ENCODE measurements at places on chromosomes 3 and 15.

- DNase-seq: no peak
Measured at GRCh38 chr3:182284793-182285192, 508.5 kb upstream of the ATP11B start.

- DNase-seq: no peak
Measured at GRCh38 chr15:31326875-31327668, 437 bp downstream of the KLF13 start.

GRCh38 chr3:126533506-126533905 is 9.6 kb downstream of the CHST13 start:
- no peak for DNase-seq

GRCh38 chr3:72288955-72289691 is 504.2 kb upstream of the PROK2 start:
- DNase-seq: no peak

DNA sequence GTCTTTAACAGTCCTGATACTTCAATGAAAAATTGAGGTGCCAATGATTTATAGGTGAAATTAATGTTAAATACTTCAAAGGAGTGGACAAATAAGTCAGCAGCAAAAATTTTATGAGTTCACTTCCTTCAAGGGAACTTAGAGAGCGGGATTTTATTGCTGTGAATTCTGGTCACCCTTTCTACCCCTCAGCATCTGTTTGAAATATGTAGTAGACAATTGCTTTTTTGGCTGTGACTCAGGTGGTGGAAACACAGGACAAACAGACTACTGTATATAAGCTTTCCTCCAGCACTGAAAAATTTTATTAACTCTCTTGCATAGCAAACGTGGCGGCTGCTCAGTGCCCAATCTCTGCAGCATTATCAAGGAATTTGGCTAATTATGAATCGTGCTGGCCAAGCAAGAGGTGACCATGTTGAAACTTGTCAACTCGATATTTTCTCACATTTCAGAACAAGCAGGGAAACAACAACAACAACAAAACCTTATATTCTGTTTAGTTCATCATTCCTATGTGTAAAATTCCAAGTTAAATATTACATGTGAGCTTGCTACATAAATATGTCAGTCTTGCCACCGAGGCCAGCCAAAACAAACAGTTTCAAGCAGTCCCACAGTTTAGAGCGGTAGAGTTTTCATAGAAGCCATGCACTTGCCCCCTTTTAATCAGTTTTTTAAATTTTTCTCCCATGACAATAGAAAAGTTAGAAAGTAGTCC is 420.2 kb downstream of the FOXP1 start:
- no peak for DNase-seq

DNA sequence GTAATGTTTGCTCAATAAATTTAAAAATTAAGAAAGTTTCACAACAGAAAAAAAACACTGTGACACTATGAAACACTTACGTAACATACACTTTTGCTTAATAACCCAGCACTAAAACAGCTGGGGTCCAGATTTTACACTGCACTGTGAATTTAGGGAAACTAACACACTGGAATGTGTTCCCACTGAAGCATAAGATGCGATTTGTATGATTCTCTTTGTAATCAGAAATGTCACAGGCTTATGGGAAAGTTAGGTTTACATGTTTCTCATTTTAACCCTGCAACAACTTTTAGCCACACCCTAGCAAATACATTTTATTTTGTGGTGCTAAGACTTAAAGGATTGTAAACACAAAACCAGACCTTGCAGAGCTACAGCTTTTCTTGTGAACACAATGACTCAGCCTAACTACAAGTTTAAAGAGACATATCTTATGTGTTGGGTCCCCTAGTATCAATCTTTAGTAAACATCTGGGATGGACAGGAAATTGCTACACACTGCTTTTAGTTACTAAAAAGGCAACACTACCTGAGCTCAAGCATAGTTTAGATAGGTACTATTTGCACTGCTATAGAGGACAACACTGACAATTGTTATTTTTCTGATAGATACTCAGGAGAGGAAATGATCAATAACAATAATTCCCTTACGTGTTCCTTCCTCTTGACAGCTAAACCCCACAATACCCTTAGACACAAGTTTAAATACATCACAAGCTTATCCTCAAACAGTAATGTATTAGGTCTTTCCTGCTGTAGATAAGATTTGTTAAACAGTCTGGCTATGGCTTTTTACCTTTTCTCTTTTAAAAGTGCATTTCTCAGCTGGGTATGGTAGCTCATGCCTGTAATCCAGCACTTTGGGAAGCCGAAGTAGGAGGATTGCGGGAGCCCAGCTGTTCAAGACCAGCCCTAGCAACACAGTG is 3.8 kb downstream of the PLD1 start:
- DNase-seq: no peak

GRCh38 chr3:119243712-119244111 is 3.0 kb upstream of the B4GALT4 start:
- no peak for DNase-seq

- no peak for DNase-seq
Measured at GRCh38 chr3:56222866-56223265, 245.4 kb downstream of the ERC2 start.

GRCh38 chr3:185760088-185760487 is 64.8 kb downstream of the IGF2BP2 start:
- DNase-seq: no peak

DNA sequence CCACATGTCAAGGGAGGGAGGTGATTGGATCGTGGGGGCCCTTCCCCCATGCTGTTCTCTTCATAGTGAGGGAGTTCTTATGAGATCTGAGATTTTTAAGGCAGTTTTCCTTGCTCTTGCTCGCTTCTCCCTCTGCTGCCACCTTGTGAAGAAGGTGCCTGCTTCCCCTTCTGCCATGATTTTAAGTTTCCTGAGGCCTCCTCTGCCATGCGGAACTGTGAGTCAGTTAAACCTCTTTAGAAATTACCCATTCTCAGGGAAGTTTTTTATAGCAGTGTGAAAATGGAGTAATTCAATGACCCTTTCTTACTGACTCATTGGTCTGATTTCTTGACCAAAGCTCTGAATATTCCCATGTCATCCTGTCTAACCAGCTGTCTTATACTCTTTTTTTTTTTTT is 484.4 kb upstream of the TPRG1 start:
- no peak for DNase-seq

GRCh38 chr15:49370782-49371181 is 52.3 kb upstream of the FGF7 start:
- DNase-seq: no peak

DNA sequence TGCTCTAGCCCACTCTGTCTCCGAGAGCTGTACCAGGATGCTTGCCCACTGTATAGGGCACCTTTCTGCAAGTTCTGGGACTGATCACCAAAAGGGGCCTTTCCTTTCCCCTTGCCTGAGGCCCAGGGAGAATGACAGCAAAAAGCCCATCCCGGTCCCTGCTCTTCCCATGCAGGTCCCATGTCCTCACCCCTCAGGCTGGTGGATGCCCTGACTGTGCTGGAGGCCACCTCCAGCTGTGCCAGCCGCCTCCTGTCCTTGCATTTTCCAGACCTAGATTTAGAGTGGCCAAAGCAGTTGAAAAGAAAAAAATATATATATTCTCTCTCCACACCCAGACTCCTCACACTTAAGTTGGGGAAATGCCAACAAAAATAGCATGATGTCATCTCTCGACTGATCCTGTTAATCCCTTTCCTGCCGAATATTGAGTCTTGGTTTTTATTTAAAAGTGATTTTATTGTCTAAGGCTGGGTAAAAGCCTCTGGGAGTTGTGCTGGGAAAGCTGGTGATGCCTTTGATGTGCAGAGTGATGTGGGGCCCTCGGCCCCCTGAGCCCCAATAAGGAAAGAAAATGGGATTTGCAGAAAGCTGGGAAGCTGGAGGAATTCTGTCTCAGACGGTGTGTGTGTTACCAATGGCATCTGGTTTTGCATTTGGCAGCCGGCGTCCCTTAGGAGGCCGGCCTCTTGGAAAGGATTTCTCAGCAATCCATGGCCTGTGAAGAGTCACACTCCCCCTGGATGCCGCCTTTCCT is 29.3 kb upstream of the TPM1 start:
- DNase-seq: no peak

DNA sequence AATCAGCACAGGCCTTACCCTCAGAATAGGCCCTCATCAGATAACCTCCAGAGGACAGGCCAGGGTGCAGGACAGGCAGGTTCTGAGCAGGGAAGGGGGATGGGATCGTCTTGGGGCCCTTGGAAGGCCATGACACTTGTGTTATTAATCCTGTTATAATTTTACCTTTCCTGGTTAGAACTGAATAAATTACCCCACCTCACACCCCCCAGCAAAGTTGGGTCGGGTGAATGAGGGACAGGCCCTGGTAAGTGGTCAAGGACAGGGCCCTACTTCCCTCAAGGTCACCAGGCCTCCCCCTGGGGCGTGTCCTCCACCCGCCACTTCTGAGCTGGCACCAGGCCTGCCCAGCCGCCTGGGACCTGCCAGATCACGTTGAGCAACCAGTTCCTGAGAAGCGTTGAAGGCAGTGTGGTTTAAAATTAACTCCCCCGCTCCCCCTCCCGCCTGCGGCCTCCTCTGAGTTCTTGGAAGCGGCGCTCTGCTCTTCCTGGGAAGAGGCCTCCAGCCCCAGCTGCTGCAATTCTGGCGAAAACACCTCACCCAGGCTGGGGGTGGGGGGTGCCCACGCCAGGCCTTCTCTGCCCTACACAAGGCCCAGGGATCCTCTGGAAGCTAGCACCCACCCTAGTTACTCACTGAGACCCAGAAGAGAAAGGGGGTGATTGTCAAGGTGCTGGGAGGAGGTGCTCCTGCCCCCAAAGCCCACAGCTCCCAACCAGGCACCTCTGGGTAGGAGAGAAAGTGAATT is 10.6 kb downstream of the CISH start:
- DNase-seq: peak; percentile 97

- no peak for DNase-seq
Measured at GRCh38 chr3:158488670-158489069, 82.3 kb upstream of the MLF1 start.
